ENCODE measurements at places on chromosomes 12 and 14. TPM values are rescaled to one million over a fixed set of nuclear protein-coding genes. Genes with fewer than 3 reads are reported as not detected.

- DNase-seq = peak; percentile 77
Observed at GRCh38 chr14:76917158-76917596, 91.0 kb downstream of the LRRC74A start.

DNA sequence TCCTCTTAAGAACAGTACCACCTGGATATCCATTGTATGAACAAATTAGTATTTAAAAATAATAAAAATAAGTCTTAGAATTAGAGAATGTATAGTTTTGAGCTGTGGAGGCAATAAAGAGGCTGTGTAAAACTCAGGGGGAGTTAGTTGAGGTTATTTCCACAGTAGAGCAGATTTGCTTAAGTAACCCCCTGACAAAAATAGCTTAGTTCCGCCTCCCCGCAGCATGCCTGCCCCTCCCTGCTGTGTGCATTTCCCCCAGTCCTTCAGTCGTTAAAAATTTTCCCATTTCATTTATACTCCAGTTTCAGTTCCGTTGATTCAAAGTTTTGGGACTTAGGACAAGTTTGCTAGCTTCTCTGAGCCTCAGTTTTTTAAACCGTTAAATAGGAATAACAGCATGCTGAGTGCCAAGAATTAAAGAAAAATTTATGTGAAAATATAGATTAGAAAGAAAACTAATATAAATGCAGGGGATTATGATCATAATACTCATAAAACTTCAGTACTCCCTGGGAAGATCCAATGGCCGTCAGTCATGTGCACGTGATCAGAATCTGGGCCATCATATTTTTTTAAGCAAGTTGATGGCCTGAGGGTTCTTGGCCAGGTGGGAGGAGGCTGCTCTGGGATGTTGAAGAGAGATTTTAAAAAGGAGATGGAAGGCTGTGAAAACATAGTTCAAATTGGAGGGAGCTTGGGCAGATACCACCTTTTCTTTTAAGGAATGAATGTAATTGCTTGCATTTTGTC, 14.5 kb upstream of the SLC38A2 start:
- no peak for DNase-seq

DNA sequence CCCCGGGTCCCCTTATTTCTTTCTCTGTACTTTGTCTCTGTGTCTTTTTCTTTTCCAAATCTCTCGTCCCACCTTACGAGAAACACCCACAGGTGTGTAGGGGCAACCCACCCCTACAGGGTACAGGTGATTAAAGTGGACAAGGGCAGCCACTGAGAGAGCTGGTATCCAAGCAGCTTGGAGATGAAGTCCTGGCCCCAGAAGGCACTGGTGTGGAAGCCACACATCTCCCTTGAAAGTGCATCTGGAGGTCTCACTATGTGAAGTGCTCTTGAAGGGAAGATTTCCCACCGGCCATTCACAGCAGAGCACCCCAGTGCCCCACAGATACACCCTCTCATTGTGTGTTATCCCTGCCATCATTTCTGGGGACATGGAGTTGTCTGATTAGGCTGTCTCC, 6.3 kb upstream of the BICD1 start:
- no peak for DNase-seq

DNA sequence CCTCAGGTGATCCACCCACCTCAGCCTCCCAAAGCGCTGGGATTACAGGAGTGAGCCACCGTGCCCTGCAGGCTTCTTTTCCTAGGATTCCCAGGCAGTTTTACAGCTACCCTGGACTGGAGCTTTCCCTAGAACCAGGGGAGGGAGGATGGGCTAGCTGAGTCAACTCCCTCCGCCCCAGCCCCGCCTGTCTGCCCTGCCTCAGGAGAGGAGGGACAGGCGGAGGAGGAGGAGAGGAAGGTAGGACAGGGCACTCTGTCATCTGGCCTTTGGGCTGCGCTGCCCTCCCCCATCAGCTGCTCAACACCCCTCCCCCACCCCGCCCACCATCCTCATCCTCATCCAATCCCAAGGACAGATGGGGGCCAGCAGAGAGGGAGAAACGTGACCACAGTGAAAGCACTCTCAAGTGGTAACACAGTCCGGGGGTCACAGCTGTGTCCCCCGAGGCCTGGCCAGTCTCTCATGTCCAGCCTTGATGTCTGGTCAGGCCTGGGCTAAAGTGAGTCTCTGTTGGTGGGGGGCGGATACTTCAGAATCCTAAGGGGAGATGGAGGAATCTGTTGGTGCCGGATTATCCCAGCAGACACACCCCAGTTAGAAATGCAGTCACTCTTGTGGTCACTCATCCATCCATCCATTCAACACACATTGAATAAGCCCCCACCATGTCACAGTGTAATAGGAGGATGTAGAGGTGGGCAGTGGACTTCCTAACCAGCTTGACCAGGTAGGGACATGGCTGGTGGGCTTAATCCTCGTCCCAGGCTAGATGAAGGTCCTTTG, 12.3 kb downstream of the FIGNL2 start:
- peak; percentile 46 for DNase-seq

DNA sequence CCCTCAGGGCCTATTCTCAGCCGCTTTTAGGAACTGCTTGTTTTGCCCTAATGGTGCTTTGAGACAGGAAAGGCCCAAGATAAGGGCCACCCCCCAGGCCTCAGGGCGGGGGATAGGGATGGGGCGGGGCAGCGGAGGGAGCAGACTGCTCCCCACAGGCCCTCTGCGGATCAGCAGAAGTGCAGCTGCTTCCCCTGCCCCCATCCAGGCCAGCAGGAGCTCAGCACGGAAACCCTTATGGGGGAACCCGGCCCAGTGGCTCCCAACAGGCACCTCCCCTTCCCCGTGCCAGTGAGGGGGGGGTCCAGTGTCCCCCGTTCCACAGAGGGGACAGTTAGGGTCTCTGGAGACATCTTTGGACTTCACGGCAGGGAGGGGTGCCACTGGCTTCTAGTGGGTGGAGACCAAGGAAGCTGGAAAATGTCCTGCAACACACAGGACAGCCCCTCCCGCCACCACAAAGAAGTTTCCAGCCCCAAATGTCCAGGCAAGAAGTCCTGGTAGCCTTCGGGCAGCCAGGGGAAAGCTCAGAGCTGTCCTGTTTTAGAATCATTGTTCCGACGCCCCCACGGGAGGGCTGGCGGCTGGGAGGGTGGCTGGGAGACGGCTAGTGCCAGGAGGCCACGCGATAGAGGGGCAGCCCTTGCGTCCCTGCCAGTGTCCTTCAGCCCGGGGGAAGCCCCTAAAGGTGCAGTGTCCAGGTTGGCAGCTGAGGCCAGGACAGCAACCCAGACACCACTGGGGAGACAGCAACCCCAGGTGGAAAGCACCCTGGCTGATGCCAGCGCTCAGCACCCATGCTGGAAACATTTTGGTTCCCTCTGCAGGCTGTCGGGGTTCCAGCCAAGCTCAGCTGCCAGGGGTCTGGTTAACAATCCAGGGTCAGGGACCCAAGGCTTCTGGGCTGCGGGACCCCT, 10.4 kb upstream of the GPR132 start:
- no peak for DNase-seq

DNA sequence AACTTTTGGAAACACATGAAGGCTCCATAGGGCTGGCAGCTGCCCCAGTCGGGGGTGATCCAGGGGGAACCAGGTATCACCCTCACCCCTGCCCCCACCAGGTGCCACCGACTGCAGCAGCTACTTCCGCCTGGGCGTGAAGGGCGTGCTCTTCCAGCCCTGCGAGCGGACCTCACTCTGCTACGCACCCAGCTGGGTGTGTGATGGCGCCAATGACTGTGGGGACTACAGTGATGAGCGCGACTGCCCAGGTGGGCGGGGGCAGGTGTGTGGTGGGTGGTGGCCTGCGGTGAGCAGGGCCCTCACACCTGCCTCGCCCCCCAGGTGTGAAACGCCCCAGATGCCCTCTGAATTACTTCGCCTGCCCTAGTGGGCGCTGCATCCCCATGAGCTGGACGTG, 22.3 kb upstream of the NXPH4 start:
- no peak for DNase-seq

DNA sequence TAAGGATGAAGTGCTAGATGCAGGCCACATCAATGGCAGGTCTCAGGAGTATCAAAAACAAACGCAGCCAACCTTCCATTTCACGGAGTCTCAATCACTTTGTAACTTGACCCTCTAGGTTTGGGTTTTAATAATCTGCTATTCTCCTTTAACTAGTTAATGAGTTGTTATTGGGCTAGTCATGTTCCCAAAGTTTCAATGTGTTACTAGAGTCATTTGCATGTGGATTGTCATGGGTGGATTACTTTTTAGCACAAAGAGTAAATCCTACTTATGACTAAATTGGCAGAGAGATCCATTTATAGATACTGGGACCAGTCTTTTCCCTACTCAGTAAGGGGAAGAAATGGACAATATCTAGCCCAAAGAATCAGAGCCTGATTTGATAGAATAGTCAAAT, 151.0 kb downstream of the BCAT1 start:
- DNase-seq = peak; percentile 90

GRCh38 chr14:101184104-101184455, 280.6 kb upstream of the RTL1 start:
- no peak for DNase-seq

- peak; percentile 1 for DNase-seq
Observed at GRCh38 chr14:69873877-69874780, 5.1 kb upstream of the SMOC1 start.

DNA sequence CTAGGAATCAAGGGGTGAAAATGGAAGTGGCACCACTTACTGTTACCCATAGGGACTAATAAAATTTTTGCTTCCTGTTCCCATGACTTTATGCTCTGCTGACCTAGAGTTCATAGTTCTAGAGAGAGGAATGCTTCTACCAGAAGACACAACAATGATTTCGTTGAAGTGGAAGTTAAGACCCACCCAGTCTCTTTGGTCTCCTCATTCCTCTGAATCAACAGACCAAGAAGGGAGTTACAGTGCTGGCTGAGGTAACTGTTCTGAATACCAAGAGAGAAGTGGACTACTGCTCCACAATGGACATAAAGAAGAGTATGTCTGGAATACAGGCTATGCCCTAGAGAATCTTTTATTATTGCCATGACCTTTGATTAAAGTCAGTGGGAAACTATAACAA, 23.5 kb upstream of the DYRK2 start:
- DNase-seq = peak; percentile 100

- no peak for DNase-seq
Observed at GRCh38 chr14:99467336-99468078, 13.2 kb downstream of the SETD3 start.

GRCh38 chr14:101561145-101561896, at the start of gene DIO3:
Gene DIO3 (plus strand): TSS chr14:101561495.
- DNase-seq = no peak

GRCh38 chr12:19620222-19620621, 180.9 kb downstream of the AEBP2 start:
- no peak for DNase-seq

DNA sequence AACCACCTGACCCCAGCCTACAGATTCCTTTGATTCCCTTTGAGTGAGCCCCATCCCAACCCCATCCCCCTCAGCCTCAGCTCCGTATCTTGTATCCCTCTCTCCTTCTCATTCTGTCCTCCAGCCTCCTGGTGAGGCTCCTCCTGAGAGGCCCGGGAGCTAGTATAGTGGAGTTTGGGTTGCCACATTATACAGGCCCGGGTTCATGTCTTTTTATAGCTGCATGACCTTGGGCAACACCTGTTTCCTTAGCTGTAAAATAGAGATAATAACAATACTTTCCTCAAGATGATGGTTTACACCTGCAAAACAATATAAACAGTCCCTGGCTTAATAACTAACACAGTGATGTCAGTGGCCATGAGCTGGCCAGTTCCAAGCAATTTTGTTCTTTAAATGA, 89.8 kb downstream of the STAB2 start:
- DNase-seq = no peak

DNA sequence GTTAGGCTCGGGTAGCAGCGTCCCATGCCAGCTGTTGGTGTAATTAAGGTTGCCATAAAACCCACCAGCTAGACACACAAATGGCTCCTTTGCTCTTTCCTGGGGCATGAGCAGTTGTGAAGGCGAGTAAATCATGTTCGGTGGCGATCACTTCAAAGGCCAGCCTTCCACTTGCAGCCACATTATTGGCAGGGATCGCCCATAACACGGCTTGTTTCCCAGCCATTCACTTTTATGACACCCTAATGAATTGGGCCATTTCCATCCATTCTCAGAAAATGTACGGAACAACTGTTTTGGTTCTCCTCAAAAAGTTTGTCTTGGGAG, 63.4 kb downstream of the BEGAIN start:
- DNase-seq = no peak

- no peak for DNase-seq
Observed at GRCh38 chr14:32968972-32969544, 30.4 kb downstream of the NPAS3 start.

GRCh38 chr12:110649341-110649847, 35.5 kb downstream of the TCTN1 start:
- DNase-seq = no peak

GRCh38 chr14:73909681-73910080, 23.0 kb downstream of the ZNF410 start:
- DNase-seq = no peak

DNA sequence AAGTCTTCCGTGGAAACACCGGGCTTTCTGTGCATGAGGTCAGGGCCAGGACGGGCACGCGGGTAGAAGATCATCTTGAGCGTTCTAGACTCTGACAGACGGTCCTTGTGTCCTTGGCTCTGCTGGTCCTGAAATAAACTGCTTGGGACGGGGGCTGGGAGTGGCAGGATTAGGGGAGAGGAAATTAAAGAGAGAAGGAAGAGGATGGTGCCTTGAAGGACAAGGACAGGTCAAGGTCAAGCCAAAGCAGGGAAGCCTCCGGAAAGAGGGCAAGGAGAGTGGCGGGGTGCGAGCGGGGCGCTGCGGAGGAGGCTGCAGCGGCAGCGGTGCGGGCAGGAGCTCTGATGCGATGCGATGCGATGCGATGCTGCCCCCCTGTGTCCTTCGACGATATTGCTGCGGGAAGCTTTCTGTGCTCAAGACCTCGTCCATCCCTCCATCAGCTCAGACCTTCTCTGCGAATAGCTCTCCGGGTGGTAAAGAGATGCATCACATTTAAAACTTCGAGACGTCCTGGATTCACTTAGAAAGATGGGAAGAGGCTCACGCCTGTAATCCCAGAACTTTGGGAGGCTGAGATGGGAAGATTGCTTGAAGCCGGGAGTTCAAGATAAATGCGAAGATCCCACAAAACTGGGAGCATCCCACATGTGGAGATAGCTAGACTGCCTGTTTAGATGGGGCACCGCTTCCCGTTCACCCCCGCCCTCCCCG, 110.1 kb upstream of the TMEM132D start:
- peak; percentile 4 for DNase-seq

Gene DCN
- 748 TPM for total RNA-seq

Gene FAM234B
- total RNA-seq = 7.5 TPM

Gene LAG3
- not detected for total RNA-seq

Gene CD69
- 0.25 TPM for total RNA-seq

Gene KCNJ8
- total RNA-seq = 2.1 TPM

Gene GPR68
- 3.6 TPM for total RNA-seq

Gene SLCO1C1
- total RNA-seq = not detected

Gene KIF5A
- total RNA-seq = 2.5 TPM

Gene SOX5
- total RNA-seq = 1.0 TPM

Measured in renal cortical epithelial cell (primary cell).